PC-3 (cell line): ENCODE measurements at places on chromosomes 7 and 10. TPM values are rescaled to one million over a fixed set of nuclear protein-coding genes. Genes with fewer than 3 reads are reported as not detected.

The PGAM2 gene
- 0.35 and 0.95 TPM in 2 replicates for total RNA-seq

DNA sequence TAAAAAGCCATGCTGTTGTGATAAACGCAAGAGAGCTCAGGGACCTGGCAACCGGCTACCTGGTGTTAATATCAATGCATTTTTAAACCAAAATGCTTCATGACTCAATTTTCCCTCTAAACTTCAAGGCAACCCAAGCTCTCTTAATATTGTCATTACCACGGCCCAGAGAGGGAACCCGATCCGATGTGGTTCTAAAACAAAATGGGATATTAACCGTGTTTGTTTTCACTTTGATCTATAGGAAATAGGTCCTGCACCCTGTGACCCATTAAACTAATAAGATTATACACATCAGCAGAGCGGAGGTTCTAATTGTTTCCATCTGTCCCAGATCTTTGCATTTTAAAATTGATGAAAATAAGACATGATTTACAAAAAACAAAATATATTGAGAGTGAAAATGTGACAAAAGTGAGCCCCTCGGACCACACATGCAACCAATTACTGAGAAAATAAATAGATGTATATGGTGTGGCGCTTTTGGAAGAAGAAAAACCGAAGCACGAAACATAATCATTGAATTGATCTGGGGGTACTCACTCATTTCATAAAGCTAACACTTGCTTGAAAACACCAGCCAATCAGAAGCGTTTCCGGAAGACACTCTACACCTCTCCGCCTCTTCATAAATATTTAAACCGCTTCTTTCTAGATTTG, 290.3 kb upstream of the NFE2L3 start:
- DNase-seq, result no peak

DNA sequence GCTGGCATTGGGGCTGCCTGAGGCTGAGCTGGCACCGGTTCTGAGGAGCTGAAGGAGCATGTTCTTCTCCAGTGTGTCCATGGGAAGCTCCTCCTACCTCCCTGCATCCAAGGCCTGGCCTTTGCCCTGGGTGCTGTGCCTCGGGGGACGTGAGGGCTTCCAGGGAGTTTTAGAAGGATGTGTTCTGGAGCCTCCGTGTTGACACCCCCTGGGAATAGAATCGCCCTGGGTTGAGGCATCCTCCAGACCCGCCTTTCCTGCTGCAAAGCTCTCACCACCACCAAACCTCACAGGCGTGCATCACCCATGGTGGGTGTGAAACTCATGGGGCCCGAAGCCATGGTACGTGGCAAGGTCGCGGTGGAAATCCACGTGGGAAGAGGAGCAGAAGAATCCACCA, 95.4 kb downstream of the DYNC2I1 start:
- DNase-seq, result no peak

DNA sequence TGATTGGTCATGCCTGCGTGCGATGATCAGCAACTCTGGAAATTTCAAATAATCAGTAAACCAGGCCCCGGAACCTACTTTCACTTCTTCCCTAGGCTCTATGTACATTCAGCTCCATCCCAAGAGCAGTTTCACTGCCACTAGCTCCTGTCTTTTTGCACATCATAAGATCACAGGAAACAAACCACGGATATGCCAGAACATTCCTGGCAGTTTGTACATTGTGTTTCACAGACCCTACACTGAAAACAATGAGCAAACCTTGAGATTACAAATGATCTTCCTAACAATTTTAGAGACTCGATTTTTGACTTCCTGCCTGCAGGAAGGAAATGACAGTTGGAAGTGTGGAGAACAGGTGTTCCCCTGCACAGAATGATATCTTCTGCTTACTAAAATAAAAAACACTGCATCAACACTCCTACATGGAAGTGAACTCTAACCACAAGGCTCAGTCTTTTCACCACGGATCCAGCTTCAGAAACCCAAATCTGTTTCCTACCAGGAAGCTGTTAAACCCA, 7.6 kb upstream of the TMEM236 start:
- no peak for DNase-seq
